ENCODE measurements at places on chromosomes 6 and 20.
A peak's percentile ranks its signal among the peaks of the same experiment; 100 is the strongest.

DNA sequence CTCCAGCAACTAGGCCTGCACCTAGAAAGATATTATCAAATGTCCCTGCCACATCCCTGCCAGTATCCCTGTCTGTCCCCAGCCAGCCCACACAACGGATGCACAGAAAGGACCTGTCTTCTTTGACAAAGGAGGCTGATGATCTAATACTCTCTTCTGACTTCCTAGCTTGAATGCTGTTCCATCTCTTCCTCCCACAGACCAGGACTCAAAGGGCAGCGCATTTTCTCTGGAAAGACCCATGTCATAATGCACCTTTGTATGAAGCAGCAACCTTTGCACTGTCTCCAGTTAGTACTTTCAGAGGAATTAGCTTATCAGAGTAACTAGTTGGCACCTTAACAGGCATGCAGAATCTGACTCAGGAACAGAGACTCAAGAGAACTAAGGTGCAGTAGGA, 53.3 kb upstream of the TAF8 start:
- DNase-seq: no peak

- DNase-seq: no peak
Measured at GRCh38 chr6:13288481-13288880, 39.9 kb downstream of the TBC1D7 start.

- peak; percentile 3 for DNase-seq
Measured at GRCh38 chr6:67916399-67916798, 718.7 kb upstream of the ADGRB3 start.

- no peak for DNase-seq
Measured at GRCh38 chr20:34876406-34877282, at the start of gene ACSS2. Gene ACSS2 (plus strand): TSS chr20:34876612. CDS start chr20:34876646, 34 bp downstream.

DNA sequence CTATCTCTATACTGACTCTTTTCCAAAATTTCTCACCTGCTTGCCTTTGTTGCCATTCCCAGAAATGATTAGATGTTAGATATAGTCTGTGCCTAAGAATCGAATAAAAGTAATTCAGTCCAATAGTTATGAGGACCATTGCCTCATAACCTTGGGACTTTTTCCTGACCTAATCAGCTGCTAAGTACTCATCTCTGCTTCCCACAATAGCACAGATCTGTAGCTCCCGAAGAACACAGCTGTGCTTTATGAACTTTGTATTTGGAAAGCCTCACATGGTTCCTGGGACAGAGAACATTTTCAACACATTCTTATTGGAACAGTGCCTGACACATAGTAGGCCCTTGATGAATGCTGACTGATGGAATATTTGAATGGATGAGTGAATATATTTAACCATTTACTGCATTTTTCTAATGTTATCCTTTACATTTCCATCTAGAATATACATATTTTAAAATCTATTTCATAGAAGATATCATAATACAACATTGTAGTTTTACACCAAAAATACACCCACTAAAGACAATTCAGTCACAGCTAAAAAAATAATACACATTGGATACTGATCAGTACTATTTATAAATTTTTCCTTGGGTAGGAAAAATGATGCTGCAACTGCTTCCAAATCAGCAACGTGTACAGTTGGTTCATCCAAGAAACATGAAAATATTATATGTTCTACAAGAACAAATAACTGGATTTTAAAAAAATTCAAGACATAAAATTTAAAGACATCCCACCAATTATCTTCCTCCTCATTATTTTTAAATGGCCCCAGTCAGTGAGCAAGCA, 53.9 kb downstream of the HS3ST5 start:
- DNase-seq: no peak

GRCh38 chr6:84340422-84340821, 113.0 kb upstream of the CEP162 start:
- DNase-seq: no peak

GRCh38 chr6:68891419-68891818, 256.3 kb downstream of the ADGRB3 start:
- peak; percentile 2 for DNase-seq

All from fibroblast of upper back skin (primary cell).